Hepatocyte (in vitro differentiated cells): ENCODE measurements at places on chromosomes 1 and 21. TPM values are rescaled to one million over a fixed set of nuclear protein-coding genes. Genes with fewer than 3 reads are reported as not detected.
A peak's percentile ranks its signal among the peaks of the same experiment; 100 is the strongest.

The LIN28A gene
- 0.13 and 0.23 TPM in 2 replicates for polyA plus RNA-seq

GRCh38 chr1:222817529-222817928 is 2.7 kb downstream of the DISP1 start:
- peak; percentile 58 for DNase-seq

DNA sequence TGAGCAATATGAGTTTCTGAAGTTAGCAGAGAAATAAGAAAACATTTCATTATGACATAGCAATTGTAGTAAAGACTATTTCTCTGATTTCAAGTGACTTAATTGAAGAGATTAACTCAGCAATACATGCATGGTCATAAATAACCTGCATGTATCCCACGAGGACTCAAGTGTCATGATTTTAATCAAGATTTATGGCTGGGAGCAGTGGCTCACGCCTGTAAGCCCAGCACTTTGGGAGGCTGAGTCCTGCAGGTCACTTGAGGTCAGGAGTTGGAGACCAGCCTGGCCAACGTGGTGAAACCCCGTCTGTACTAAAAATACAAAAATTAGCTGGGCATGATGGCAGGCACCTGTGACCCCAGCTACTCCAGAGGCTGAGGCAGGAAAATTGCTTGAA is 311.9 kb upstream of the PLD5 start:
- DNase-seq: no peak

DNA sequence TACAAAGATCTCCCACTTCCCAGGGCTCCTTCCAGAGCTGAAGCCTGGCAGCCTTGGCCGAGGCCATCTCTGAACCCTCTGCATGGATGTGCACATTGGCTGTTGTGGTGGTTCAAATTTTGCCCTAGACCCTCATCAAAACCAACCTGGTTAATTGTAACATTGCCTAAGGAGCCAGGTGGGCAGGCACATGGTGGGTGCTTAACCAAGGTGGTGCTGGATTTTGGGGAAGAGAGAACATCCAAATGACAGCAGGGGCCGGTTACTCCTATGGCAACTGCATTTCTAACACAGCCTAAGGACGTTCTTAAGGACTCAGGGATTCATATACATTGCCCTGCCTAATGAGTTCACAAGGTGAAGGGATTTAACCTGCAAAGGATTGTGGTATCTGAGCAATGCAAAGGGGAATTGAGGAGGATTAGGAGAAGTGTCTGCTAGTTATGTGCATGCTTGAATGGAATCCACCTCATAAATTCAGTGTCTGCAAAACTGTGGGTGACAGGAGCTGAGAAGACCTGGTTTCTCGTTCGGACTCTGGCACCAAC is 10.3 kb downstream of the RUNX1 start:
- no peak for DNase-seq

GRCh38 chr1:184051138-184051484 is 419 bp upstream of the TSEN15 start:
- DNase-seq: no peak

DNA sequence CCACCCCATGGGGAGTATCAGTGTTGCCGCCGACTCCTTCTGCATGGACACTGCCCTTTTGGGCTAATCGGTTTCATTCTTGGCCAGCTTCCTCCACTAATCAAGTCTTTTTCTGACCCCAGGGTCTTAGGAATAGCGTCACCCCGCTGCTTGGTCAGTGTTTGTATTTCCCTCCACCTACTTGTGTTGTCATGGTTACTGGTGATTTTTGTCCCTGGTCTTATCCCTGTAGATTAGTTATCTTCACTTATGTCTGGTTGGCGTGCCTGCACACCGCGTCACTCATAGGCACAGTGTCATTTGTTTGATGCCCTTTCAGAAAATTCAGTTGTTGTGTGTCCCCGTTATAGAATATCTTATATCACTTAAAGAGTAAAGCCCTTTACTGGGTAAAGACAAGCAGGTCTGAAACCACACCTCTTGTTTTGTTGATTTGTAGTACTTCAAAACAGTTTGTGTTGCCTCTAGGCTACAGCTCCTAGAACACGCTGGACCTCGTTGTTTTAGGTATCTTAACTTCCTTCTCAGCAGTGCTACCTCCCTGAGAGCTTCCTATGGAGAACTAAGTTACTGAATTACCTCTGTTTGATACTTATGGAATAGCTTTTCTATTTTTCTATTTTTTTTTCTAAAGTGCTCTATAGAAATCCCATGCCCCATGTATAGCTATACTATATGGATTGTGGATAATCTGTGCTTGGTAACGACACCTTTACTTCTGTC is 868 bp downstream of the PPP1R12B start:
- DNase-seq: peak; percentile 48
